ENCODE measurements at places on chromosomes 3 and 15.
A peak's percentile ranks its signal among the peaks of the same experiment; 100 is the strongest.

DNA sequence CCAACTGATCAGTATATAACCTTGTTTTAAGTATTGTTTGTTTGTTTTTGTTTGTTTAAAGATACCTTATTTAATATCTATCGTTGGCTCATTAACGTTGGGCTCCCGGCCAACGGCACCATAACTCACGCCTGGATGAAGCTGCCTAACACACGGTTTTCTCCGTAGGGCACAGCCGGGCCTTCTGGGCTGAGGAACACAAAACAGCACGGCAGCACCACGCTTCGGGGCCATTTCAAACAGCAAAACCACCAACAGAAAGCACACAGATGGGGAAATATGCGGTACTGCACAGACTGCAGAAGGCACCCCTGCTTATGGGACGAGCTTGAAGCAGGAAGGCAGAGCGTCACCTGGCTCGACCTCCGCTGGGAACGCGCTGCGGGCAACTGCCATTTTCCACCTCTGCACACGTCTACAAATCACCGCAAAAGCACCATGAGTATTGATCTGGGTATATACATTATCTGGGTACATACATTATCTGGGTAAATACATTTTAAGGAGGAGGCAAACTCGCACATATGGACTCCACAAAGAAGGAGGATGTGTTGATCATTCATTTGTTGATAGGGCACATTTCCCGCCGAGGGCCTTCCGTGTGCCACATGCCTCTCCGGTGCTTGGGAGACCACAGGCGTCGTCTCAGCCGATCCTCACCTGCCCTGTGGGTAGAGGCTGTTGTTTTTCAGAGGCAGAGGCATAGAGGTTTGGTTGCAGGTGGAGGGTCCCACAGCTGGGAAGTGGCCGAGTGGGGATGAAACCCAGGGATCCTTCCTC lies 123.7 kb upstream of the ATP2B2 start:
- no peak for DNase-seq

GRCh38 chr3:18556001-18556408 lies 130.9 kb upstream of the SATB1 start:
- no peak for DNase-seq

- DNase-seq = no peak
Observed at GRCh38 chr3:146550070-146550615, 5.7 kb upstream of the PLSCR1 start.

DNA sequence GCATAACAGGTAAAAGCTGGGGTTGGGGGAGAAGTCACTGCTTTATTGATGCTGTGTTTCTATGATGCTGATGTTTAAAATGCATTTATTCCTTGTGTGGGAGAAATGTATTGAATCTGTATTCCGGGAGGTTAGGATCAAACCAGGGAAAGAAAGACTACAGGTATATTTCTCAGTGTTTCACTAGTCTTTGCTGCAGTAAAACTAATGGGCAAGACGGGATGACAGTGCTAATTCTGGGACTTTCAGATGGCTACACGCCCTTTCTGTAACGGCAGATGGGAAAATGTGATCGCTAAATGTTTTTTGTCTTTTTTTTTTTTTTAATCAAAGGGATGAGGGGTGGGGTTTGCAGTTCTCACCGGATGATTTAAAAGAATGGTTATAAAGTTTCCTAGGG lies 393 bp downstream of the CNTN6 start:
- no peak for DNase-seq

GRCh38 chr3:125683067-125683829 lies 88.0 kb upstream of the OSBPL11 start:
- DNase-seq = no peak

DNA sequence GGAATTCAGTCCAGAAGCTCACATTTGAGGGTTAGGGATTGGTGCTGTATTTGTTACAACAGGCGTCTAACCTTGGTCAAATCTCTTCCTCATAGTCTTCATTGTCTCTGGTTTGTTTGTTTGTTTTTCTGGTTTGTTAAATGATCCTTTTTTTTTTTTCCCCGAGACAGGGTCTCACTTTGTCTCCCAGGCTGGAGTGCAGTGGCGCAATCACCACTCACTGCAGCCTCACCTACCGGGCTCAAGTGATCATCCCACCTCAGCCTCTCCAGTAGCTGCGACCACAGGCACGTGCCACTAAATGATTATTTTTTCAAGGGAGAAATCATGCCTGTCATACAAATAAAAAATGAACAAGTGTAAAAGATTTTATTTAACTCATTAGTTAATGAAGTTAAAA lies 14.3 kb upstream of the ADPGK start:
- DNase-seq = no peak

GRCh38 chr3:132284781-132285619 lies 32.2 kb upstream of the ACP3 start:
- DNase-seq = no peak

GRCh38 chr15:63396152-63396928 lies 14.7 kb upstream of the CA12 start:
- no peak for DNase-seq

GRCh38 chr15:78272316-78272715 lies 8.0 kb downstream of the DNAJA4 start:
- no peak for DNase-seq

GRCh38 chr3:31576521-31576920 lies 43.8 kb downstream of the STT3B start:
- DNase-seq = no peak

- no peak for DNase-seq
Observed at GRCh38 chr3:11546657-11547302, 96.9 kb downstream of the VGLL4 start.

DNA sequence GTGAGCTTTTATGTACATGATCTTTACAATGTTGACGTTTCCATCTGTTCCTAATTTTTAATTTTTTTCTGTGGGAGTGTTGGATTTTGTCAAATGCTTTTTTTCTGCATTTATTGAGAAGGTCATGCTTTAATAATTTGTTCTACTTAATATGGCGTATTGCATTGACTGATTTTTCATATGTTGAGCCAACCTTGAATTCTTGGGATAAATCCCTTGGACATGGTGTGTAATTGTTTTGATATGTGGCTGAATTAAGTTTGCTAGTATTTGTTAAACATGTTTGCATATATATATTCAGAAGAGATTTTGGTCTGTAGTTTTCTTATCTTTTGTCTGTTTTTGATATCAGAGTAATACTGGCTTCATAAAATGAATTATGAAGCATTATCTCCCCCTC lies 256.7 kb downstream of the EDEM1 start:
- DNase-seq = no peak

DNA sequence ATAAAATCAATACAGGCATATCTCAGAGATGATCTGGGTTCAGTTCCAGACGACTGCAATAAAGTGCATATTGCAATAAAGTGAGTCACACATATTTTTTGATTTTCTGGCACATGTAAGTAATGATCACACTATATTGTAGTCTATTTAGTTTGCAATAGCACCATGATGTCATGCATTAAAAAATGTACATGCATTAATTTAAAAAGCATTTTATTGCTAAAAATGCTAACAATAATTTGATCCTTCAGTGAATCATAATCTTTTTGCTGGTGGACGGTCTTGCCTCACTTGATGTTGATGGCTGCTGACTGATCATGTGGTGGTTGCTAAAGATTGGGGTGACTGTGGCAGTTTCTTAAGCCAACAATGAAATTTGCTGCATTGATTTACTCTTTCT lies 511.1 kb downstream of the OTOL1 start:
- DNase-seq = no peak

DNA sequence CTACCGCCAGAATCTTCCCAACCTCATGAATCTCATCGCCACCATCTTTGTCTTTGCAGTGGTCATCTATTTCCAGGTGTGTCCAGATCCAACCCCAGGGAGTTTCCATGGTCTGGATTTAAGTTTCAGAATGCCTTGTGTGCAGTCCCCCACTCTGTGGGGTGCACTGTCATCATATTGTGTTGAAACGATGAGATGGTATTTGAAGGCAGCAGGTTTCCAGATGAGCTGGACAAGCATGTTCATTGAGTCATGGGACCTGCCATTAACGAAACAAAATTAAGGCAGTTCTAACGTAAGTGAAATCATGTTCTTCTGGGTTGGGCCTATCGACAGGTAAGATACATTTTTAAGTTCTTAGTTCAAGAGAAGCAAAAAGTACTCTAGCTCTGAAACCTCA lies 12.7 kb downstream of the SEC61A1 start:
- no peak for DNase-seq

DNA sequence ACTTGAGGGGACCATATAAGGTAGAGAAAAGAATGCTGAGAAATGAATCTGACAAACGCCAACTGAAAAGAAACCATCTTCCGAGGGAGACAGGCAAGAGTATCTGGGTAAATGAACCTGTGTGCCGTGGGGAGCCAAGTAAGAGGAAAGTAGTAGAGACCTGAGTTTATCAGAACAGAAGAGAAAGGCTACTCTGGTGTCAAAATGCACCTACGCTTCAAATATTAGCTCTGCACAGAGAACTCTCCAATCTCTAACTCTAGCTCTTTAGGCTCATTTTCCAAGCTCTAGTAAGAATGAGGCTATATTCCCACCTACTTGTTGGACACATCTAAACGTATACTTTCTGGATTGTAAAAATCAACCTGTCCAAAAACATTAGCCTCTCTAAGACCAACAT lies 53.5 kb downstream of the TOP2B start:
- DNase-seq = no peak

DNA sequence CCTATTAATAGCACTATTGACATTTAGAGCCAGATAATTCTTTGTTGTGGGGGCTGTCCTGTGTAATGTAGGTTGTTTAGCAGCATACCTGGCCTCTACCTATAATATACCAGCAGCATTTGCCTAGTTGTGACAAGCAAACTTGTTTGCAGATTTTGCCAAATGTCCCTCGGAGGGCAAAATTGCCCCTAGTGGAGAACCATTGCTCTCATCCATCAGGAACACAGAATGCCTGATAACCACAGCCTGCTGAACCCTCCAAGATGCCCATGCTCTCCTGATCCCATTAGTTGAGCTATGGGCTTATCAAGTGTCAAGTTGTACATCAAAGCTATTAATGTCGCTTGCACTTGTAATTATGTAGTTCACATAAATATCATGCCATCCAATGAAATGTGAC lies 15.0 kb upstream of the KBTBD8 start:
- DNase-seq = no peak

GRCh38 chr3:8532251-8532871 lies 30.7 kb downstream of the LMCD1 start:
- peak; percentile 44 for DNase-seq

DNA sequence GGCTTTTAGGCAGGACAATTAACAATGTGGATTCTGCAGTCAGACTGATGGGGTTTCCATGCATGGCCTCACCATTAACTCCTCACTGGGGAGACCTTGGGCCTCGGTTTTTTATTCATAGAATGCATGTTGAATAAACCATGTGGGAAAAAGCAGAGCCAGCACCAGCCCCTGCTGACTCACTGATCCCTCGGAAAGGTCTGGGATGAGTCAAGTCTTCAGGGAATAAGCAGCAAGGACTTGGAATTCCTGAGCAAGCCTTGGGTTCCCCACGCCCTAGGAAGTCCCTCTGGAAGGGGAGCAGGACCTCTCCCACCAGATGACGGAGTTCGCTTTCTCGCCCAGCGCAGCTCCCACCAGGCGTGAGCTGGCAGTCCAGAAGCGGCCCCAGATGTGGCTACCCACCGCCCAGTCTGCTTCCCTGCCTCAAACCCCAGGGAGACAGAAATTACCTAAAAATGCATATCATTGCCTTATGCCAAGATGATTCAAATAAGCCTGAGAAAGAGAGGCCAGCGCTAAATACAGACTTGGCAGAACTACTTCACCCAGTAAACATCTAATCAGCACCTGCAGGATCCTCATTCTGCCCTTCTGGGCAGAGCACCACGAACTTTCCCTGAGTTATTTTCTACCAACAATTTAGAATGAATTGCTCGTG lies 45.4 kb downstream of the BTD start:
- peak; percentile 80 for DNase-seq

GRCh38 chr3:82078246-82078645 lies 316.8 kb upstream of the GBE1 start:
- DNase-seq = no peak

DNA sequence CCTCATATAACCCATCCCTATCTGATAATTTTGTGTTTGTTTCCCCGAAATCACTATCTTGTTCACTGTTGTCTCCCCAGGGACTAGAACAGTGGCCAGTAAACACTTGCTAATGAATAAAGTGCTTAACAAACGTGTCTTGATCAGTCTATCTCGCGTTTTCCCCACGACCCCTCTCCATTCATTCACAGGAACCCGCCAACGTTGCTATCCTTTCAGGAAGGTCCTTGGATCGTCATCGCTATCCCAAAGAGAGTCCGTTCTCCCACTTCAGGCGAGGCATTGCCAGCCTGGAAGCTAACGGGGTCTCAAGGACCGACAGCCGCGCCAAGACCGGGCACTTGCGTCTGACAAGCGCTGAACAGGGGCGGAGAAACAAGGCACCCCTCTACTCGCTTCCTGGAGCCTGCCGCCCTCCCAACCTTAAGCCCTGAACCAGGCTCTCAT lies 344 bp downstream of the LINS1 start:
- DNase-seq = peak; percentile 24

- no peak for DNase-seq
Observed at GRCh38 chr3:16759227-16759903, 125.4 kb upstream of the PLCL2 start.

DNA sequence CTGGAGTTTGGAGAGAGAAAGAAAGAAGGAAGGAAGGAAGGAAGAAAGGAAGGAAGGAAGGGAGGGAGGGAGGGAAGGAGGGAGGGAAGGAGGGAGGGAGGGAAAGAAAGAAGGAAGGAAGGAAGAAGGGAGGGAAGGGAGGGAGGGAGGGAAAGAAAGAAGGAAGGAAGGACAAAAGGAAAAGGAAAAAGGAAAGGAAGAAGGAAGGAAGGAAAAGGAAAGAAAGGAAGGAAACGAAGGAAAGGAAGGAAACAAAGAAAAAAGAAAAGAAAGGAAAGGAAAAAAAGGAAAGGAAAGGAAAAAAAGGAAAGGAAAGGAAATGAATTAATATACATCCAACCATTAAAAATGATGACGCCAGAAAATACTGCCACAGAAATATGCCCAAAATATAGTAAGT lies 18.7 kb upstream of the OR4F6 start:
- DNase-seq = no peak

DNA sequence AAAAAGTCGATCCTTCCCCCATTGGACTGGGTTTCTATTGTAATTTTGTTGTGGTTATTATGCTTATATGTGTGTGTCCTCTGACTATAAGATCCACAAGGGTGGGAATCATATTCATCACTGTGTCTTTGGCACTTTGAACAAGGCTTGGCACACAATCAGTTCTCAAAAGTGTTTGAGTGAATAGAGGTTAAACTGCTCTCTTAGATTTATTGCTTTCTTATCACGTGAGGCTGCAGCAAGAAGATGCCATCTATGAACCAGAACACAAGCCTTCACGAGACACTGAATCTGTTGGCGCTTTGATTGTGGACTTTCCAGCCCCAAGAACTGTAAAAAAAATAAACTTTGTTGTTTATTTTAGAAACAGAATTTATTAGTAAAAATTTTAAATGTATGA lies 295.0 kb upstream of the MDFIC2 start:
- no peak for DNase-seq

DNA sequence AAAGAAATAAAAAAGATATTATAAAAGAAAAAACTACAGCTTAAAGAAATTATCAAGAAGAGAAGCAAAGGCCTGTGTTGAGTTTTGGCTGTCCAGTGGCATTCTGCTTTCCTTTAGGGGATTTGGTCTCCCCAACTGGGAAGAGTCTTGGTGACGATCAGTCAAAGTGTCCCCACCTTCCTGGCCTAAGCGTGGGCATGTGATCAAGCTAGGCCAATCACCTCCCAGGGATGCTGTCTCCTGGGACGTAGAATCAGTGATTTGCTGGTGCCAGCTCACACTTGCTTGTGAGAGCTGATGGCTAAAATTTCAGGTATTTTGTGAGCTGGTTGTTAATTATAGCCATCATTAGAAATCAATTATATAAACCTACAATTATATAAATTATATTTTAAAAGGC lies 69.5 kb downstream of the ATP2B2 start:
- DNase-seq = no peak

Measured in hepatic stellate cell (primary cell).